ENCODE measurements at places on chromosomes 11 and 22.

DNA sequence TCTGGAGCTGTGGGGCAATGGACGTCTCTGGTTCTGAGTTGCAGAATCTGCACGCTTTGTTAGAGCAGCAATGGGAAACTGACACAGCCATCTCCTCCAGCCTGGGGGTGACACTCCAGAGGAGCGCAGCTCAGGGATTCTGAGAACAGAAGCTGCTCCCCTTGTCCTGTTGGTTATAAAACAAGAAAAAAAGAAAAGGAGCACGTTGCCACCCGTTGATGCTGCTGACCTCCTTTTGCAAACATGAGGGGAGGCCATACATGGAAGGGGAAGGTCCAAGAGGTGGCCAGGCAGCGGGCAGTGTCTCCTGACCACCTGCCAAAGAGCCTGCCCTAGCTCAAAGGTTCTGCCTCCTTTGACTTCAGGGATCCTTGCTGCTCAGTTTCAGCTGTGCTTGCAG, 61.0 kb downstream of the SPATA19 start:
- DNase-seq: no peak

GRCh38 chr11:95435192-95435591, 204.2 kb upstream of the SESN3 start:
- DNase-seq: no peak

DNA sequence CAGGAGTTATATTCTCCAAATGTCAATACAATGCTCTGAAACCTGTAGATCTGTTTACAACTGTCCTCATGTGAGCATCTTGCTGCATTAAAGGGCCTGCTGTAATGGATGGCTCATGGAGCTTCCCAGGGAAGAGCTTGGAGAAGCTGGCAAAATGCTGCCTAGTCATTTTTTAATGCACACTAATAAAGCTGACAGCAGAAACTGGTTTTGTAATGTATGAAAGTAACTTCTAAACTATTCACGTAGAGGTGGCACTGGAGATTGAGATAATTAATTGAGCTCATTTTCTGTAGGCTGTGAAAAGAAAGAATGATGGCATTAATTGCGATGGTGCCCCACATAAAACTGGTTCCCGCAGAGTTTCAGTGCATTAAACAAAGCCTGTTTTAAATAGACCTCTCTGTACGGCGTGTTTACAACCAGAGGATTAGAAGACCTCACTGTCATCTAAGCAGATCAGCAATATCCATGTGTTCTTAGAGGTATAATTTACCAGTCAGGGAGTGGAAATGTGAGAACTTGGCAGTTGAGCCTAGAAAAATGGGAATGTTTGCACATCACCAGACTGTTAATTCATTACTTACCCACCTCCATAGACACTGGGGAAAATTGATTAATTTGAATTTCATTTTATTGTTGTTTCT, 16.0 kb downstream of the POLA2 start:
- no peak for DNase-seq

GRCh38 chr11:27700351-27701301, at the start of gene BDNF:
Gene BDNF (minus strand): TSS chr11:27700455. CDS start chr11:27658564, 41,891 bp downstream.
- DNase-seq: peak; percentile 57

DNA sequence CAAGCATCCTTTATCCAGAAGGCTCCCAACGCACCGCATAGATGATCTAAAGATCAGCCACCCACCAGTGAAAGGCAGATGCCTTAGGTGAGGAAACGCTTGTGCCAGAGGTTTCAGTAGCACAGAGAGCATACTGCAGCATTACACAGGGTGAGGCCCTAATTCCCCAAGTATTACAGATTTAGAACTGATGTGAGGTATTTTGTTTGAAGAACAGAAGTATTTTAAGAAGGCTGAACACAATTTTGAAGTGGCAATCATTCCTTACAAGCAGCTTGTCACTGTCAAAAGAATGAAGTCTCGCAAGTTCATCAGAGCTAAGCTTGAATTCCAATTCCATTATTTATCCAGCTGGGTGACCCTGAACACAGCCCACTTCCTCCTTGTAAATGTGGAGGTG, 70.0 kb upstream of the FAT3 start:
- DNase-seq: no peak

DNA sequence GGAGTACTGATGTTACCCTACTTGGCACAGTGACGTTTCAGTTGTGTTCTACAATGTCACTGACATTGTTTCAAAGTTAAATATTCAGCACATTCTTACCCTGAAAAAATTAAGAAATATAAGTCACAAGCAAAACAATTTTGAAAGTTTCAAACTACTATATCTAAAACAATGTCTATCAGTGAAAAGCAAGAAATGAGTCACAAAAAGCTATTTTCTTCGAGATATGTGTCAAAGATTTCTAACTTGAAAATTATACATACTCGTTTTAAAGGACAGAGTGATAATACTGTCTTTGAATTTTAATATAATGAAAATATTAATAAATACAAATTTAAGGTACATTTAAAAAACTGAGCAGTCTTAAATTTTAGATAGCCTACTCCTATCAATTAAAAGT, 42.9 kb downstream of the RDX start:
- no peak for DNase-seq

GRCh38 chr11:112587664-112588063, 327.0 kb upstream of the PLET1 start:
- DNase-seq: no peak

DNA sequence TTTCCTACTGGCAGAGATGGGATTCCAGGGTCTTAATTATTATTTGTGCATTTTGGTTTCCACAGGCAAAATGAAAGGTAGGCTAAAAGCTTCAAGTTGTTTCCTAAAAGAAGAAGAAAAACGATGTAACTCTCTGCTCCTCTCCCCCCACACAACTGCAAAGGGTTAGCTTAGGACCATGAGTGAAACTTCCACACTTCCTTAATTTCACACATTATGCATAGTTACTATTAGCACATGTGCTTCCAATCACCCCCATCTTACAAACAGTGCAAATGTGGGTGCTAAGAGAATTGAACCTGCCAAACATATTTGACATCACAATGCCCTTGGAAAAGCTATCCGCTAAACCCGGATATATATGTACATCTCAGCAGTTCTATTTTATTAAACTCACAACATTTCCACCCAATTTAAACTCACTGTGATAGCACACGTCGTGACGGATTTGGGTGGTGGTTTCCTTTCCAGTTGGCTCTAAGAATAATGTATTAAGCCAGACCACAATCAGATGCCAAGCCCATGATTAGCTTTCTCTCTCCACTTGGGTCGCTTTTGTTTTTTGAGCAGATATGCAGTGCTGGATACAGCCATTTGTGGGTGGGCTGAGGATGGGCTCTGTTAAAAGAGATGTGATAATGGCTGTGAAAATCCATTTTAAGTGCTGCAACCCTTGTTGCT, 245.0 kb upstream of the POU2AF2 start:
- no peak for DNase-seq

DNA sequence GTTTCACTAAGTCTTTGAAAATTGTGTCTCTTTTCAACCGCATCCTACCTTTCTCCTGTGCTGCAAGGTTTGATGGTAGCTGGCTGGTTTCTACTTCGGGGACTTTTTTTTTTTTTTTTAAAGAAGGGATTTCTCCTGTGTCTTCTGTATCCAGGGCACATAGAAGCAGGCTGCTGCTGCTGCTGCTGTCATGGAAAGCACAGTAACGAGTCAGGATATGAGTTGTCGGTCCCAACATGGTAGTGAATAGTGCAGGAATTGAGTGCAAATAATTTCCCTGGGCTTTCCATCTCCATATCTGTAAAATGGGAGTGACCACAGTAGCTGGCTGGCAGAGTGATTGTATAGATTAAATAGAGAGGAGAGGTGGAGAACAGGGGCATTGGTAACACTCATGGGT, 118.3 kb upstream of the NAV2 start:
- no peak for DNase-seq

DNA sequence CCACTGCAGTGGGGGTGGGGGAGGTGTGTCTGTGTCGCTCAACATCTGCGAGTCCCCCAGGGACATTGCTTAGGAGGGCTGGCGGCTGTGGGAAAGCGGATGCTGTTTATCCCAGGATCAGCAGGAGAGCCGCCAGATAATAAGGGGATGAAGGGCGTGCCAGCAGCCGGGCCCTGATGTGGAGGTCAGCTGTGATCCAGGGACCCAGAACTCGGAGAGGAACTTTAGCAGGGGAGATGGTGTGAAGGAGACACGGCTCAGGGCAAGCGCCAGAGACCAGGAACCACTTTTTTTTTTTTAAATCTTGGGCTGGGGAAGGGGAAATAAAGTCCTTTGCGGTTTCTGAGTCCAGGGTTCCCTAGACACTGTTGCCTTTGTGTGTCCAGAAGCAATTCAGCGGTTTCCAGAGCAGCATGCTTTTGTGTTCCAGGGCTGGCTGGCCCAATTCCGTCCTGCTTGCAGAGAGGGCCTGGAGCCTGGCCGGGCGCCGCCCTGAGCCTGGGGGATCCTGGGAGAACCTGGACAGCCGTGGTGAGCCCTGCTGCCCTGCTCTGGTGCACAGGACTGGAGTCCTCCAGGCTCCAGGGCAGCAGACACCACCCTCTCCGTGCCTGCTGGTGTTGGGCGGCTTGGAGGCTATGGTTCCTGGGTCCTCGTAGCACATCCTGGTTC, at the start of gene GRAMD4:
GRAMD4 (plus strand) TSS at position 557 of the 672 bp plus-strand sequence. CDS start 6,414 bp downstream, outside the sequence.
- DNase-seq: no peak

DNA sequence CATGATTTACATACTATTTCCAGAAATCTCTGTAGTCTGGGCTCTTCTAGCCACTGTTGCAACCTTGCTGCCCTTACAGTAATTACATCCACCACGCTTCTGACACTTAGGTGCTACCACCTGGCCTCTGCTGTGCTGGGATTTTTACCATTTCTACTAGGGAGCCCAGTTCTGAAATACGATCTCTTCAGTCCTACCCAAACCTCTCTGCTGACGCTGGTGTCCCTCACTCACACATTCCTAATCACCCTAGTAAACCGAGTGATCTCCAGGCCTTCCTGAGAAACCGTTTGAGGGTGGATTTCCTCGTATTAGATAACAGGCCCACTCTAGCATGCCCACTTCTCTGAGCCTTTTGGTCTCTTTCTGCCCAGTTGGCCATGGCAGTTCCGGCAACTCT, 588.9 kb upstream of the CADM1 start:
- DNase-seq: no peak

DNA sequence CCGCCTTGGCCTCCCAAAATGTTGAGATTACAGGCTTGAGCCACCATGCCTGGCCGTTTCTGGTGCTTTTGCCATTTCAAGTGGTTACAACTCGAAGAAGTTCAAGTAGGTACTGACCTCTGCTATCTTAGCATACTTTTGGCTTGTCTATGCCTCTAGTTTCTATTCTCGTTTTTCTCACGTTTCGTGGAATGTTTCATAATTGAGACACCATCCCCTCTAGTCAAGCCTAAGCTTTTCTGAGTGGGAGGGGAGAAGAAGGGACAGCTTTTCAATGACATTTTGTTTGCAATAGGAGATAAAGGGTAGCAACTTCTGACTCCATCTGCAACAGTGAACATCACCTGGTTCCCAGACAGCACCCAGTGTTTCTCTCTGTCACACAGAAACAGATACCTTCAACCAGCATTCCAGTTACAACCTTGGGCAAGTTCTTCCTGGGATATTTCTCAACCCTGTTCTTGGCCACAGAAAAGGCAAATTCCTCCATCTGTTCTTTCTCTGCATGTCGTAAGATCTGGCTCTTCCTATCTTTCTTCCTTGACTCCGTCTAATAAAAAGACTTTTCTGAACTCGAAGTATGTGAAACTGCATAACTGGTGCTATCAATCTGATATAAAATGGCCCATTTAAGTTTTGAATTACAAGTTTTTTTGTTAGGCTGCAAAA, 25.5 kb downstream of the DDI1 start:
- DNase-seq: peak; percentile 64

- DNase-seq: no peak
Measured at GRCh38 chr11:126548581-126549550, 193.4 kb downstream of the ST3GAL4 start.

All from Karpas-422 (cell line).